ENCODE measurements at places on chromosomes 4 and X. TPM values are rescaled to one million over a fixed set of nuclear protein-coding genes. Genes with fewer than 3 reads are reported as not detected.

Gene KLF8
- polyA plus RNA-seq, result 4.1 TPM

Gene DRP2
- 10.0 TPM for polyA plus RNA-seq

Gene FRMD7
- polyA plus RNA-seq, result 1.2 TPM

Gene PDCL2
- not detected for polyA plus RNA-seq

Gene MSANTD1
- polyA plus RNA-seq, result 12.7 TPM

All from neural cell (in vitro differentiated cells).